ENCODE measurements at places on chromosomes 3 and 15.

- DNase-seq = no peak
Measured at GRCh38 chr3:29412110-29412509, 131.2 kb downstream of the RBMS3 start.

DNA sequence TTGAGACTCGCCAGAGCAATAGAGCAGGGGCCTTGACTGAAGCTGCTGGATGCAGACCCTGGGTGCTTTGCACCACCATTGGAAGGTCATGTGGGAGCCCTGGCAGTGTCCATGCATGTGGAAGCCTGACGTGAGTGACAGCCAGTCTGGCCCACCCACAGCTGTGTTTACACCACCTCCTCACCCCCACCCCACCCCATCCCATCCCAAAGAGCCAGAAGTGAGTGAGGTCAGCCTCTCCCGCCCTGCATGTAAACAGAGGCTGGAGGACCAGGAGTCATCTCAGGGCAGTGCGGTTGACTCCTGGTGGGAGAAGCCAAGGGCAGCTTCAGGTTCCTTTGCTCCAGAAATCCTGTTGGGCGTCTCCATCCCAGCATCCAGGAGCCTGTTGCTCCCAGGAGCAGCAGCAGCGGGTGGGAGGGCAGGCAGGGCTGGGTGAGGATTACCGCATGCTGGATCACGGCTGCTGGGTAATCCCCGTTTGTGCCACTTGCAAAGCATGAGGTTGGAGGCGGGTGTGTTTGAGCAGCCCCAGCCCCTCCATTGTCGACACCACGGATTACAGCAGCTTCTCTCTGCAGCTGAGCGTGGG is 44.6 kb downstream of the CORO2B start:
- peak; percentile 59 for DNase-seq

- no peak for DNase-seq
Measured at GRCh38 chr15:74193299-74193718, 9.3 kb downstream of the STRA6 start.

- DNase-seq = peak; percentile 63
Measured at GRCh38 chr3:126355251-126355650, 2.0 kb downstream of the KLF15 start.

DNA sequence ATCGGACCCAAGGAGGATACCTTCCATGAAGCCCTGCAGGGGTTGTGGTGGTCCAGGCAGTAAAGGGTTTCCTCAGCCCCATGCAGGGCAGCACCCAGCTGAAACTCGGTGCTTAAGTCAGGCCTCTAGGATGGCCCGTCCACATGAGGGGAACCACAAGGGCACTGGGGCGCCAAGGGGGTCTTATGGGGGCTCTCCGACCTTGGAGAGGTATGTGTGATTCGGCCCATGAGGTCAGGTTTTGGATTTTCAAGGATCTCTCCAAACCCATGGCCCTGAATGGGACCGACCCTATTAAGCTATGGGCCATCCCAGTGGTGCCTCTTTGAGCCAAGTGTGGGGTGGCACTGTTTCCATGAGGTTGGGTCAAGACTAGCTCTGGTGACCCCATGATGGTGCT is 233.3 kb downstream of the SNRPN start:
- DNase-seq = no peak

- no peak for DNase-seq
Measured at GRCh38 chr15:51558876-51559275, 63.7 kb downstream of the DMXL2 start.

DNA sequence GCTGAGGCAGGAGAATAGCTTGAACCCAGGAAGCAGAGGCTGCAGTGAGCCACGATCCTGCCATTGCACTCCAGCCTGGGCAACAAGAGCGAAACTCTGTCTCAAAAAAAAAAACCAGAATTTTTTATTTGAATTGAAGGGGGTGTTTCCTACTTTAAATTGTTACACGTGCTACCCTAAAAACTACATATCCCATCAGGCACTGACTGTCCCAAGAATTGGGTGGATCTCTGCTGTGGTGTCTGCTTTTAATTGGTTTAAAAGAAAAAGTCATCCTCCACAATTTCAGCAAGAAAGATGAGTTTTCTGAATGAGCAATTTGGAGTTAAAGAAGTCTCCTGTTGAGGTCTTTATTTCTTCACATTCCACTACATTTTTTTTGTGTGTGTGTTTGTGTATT is 2.1 kb downstream of the PDIA3 start:
- no peak for DNase-seq

GRCh38 chr15:87826119-87826747 is 430.3 kb downstream of the NTRK3 start:
- peak; percentile 95 for DNase-seq

DNA sequence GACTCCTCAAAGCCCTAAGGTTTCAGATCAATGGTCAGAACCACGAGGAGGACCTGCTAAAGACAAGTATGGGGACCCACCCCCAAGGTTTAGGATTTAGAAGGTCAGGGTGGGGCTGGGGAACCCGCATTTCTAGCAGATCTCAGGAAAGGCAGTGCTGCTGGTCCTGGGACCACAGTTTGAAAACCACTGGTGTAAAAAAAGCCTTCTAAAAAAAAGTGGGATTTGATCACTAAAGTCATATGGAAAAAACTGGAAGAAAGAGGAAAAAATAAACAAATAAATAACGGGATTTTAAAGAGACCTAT is 832 bp downstream of the SLC41A3 start:
- no peak for DNase-seq

GRCh38 chr3:109597444-109597843 is 260.1 kb upstream of the DPPA4 start:
- no peak for DNase-seq

DNA sequence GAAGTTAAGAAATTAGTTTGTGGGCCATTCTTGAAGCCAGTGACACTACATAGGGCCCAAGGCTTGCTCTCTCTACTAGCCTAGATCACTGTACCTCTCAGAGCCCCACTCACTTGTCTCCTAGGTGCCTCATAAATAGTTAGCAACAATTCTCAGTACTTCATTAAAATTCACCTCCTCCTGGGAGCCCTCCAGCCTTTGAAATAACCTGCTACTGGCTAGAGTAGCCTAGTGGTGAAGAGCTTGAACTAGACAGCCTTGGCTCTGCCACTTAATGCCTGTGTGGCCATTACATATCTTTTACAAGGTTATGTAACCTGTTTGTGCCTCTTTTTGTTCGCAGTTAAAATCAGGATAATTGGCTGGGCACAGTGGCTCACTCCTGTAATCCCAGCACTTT is 89.3 kb downstream of the UBE2E2 start:
- DNase-seq = no peak

DNA sequence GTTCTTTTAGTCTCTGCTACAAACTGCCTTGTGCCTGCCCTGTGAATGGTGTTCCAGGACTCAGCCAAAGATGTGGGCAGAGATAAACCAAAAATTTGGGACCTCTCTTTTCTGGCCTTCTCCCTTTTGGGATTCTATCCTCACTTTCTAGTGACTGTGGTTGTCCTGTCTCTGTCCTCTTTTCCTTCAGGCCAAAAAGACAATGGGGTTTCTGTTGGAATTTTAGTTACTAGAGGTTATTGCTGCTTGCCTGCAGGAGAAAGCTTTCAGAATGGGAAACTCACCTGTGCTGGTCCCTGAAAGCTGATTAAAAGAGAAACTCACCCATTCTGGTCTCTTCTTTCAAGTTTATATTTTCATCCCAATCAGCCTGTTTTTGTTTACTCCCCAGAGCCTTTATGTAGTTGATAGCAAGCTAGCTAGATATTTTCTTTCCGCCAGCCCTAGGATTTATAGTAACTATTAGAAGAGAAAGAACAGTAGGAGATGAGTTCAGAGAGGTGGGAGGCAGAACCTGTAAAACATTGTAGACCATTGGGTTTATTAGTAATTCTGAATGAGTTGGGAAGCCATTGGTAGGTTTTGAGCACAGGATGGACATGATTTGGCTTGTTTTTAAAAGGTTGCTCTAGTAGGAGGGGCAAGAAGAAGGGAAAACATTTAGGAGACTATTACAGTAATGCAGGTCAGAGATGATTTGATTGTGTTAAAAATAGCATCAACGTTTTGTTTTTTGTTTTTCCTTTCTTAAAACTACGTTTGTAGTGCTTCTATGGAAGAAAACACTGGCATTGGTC is 138.9 kb downstream of the TCF12 start:
- DNase-seq = no peak

GRCh38 chr3:77158730-77159581 is 119.1 kb downstream of the ROBO2 start:
- no peak for DNase-seq

Data from endodermal cell (in vitro differentiated cells).